CD4-positive, alpha-beta T cell treated with Interferon gamma for 1 hour (primary cell): ENCODE measurements at places on chromosomes 4 and X.

GRCh38 chr4:69811166-69811565 lies 48.8 kb downstream of the SULT1E1 start:
- no peak for DNase-seq

DNA sequence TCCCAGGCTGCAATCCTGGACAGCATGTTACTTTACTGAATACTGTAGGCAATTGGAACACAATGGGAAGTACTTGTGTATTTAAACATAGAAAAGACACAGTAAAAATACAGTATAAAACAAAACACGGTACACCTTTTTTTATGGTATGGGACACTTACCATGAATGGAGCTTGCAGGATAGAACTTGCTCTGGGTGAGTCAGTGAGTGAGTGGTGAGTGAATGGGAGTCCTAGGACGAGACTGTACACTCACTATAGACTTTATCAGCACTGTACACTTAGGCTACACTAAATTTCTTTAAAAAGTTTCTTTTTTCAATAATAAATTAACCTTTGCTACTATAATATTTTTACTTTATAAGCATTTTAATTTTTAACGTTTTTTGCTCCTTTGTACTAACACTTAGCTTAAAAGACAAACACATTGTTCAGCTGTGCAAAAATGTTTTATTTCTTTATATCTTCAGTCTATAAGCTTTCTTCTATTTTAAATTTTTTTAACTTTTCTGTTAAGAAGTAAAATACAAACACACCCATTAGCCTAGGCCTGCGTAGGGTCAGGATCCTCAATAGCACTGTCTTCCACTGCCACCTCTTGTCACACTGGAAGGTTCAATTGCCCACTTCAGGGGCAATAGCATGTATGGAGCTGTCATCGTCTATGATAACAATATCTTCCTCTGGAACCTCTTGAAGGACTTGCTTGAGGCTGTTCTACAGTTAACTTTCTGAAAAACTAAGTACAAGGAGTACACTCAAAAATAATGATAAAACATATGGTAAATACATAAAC lies 293.5 kb upstream of the FSTL5 start:
- no peak for DNase-seq

GRCh38 chr4:186726426-186727168 lies 2.9 kb upstream of the FAT1 start:
- DNase-seq: no peak

GRCh38 chr4:187077744-187078401 lies 354.2 kb upstream of the FAT1 start:
- DNase-seq: no peak
